ENCODE measurements at places on chromosomes 16 and 17. TPM values are rescaled to one million over a fixed set of nuclear protein-coding genes. Genes with fewer than 3 reads are reported as not detected.

DNA sequence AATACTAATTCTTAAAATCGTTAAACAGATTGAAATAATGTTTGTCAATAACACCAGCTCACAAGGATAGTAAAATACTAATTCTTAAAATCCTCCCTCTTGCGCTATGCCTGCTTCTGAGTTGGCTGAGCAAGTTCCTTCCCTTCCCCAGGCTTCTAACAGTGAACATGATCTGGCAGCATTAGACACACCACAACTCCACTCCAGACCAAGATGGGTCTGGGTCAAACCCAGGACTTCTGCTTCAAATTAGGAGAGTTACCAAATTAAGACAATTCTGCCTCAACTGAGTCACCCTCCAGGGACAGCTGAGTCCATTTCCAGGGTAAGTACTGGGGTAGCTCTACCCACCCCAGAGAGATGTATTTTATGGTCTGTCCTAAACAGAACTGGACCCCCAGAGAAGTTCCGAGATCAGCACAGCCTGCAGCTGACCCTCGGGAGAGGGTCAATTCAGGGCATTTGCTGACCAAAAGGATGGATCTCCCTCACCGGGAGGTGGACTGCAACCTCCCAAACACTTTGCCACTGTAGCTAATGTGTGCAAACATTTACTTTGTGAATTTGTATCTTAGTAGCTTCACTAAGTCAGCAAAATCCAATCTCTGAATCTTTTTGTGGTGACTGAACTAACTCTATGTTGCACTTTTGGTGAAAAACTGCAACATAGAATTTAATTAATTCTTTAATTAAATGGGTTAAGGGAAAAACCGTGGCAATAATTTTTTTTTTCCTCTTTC, 48.8 kb downstream of the ADCY9 start:
- peaks cover 16% of the 10 kb centered on the region for H3K36me3 ChIP-seq
- no peak overlapping the region for H3K4me3 ChIP-seq
- no peak for DNase-seq
- H3K27ac ChIP-seq: no peak overlapping the region
- no peaks in the 10 kb centered on the region for H3K27me3 ChIP-seq
- peaks cover 9% of the 10 kb centered on the region for H3K4me1 ChIP-seq

DNA sequence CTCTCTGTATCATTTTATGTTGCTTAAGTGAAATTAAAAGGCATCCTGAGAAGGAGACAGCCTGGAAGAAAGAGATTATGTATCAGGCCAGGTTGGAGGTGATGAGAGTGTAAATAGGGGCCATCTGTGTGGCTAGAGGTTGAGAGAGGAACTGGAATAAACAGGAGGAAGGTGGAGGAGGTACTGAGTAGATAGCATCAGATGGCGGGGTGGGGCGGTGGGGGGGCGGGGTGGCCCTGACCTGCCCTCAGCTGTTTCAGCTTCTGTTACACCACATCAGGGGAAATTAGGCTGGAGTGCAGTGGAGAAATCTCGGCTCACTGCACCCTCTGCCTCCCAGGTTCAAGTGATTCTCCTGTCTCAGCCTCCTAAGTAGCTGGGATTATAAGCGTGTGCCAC, 6.9 kb upstream of the KCNG4 start:
- peaks cover 14% of the 10 kb centered on the region for H3K27me3 ChIP-seq
- H3K4me3 ChIP-seq: no peak overlapping the region
- DNase-seq: no peak
- no peak overlapping the region for H3K27ac ChIP-seq
- H3K36me3 ChIP-seq: no peaks in the 10 kb centered on the region

DNA sequence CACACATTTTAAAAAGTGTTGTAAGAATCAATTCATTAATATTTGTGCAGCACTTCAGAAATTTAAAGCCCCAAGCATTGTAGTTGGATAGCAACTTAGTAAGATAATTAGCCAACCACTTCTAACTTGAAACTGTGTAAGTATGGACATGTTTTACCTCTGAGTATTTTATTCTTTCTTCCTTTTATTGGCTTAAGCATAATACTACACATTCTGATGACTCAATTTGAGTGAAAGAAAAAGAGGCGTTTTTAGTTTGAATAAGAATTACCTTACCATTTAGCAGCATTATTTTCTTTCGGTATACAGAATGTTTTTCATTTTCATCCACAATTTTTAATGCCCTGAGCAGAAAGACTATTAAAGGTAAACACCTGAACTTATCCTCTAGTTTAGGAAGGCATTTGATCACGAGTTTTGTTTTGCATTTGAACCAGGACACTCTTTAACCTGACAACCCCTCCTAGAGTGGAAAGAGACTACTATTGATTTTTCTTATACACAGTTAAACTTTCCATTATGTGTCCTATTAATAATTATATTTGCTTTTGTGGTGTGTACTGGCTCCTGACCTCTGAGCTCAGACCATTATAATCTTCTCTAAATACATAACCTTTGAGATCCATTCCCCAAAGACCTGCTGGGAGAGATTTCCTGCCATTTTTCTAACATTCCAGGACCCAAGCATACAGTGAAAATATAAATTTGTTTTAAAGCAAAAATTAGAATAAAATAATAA, 9.2 kb downstream of the NACA2 start:
- H3K4me1 ChIP-seq: no peaks in the 10 kb centered on the region
- H3K27me3 ChIP-seq: peaks cover 17% of the 10 kb centered on the region

DNA sequence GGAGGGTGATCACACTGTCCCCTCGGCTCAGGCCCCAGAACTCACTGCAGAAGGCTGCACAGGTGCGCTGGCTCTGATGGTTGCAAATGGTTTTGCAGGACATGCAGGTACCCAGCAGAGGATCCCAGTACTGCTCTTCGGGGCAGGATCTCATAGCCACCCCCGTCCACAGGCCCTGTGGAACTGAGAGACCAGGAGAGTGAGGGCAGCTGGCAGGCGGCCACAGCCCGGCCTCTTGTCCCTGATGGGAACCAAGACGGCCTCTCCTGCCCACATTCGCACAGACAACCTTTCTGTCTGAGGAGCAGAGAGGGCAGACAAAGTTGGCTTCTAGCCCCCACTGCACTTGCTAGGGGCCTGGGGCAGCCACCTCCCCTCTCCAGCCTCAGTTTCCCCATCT, 19.5 kb downstream of the TNFRSF13B start:
- H3K36me3 ChIP-seq: peaks cover 2% of the 10 kb centered on the region
- no peak overlapping the region for H3K27ac ChIP-seq
- peaks cover 29% of the 10 kb centered on the region for H3K27me3 ChIP-seq
- DNase-seq: no peak
- H3K4me3 ChIP-seq: no peak overlapping the region

Gene ULK2
- 6.3 TPM for total RNA-seq

DNA sequence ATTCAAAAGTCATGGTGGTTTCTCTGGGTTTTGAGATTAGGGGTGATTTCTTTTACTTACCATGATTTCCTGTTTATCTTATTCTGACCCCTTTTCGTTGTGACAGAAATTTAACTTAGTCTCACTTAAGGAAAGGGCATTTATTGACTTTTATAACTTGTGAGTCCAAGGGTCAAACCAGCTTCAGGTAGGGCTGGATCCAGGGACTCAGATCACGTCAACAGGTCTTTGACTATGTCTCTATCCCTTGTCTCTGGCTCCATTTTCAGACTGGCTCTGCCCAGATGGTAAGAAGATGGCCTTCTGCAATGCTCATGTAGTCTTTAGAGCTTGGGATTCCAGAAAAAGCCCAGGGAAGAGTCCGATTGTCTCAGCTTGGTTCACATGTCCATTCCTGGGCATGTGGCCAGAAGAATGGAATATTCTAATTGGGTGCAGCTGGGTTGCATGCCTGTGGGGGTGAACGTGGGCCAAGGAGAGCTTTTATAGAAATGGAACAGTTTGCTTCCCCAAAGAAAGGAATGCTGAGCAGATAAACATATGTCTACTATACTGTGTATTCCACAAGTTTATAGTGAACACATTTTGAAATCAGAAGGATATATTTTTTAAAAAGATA, 13.4 kb downstream of the USP43 start:
- DNase-seq: no peak
- H3K27me3 ChIP-seq: peaks cover 9% of the 10 kb centered on the region
- H3K36me3 ChIP-seq: no peaks in the 10 kb centered on the region

DNA sequence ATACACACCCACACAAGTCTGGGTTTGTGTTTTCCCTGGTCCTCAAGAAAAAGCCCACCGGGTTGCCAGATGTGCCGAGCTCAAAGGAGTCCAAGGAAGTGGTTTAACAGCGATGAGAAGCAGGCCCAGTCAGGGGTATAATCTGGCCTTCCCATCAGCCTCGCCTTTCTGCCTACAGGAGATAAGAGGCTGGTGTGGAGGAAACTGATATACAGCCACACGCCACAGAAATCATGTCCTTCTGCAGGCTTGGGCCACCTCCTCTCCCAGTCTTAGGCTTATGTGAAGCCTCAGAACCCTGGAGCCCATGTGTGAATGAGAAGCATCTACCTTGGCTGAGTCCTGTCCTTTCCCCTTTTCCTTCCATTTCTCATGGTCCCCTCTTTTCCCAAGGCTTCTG, 43.6 kb upstream of the MMP2 start:
- H3K27me3 ChIP-seq: peaks cover 10% of the 10 kb centered on the region
- H3K4me1 ChIP-seq: no peaks in the 10 kb centered on the region
- no peak overlapping the region for H3K4me3 ChIP-seq
- no peak for DNase-seq
- no peaks in the 10 kb centered on the region for H3K36me3 ChIP-seq
- H3K27ac ChIP-seq: no peak overlapping the region

Gene SMCR8
- total RNA-seq: 12.9 TPM

- H3K4me1 ChIP-seq: no peaks in the 10 kb centered on the region
- H3K27me3 ChIP-seq: peaks cover 7% of the 10 kb centered on the region
- no peak overlapping the region for H3K4me3 ChIP-seq
- DNase-seq: no peak
Measured at GRCh38 chr16:26697807-26698206, 368.9 kb upstream of the C16orf82 start.

DNA sequence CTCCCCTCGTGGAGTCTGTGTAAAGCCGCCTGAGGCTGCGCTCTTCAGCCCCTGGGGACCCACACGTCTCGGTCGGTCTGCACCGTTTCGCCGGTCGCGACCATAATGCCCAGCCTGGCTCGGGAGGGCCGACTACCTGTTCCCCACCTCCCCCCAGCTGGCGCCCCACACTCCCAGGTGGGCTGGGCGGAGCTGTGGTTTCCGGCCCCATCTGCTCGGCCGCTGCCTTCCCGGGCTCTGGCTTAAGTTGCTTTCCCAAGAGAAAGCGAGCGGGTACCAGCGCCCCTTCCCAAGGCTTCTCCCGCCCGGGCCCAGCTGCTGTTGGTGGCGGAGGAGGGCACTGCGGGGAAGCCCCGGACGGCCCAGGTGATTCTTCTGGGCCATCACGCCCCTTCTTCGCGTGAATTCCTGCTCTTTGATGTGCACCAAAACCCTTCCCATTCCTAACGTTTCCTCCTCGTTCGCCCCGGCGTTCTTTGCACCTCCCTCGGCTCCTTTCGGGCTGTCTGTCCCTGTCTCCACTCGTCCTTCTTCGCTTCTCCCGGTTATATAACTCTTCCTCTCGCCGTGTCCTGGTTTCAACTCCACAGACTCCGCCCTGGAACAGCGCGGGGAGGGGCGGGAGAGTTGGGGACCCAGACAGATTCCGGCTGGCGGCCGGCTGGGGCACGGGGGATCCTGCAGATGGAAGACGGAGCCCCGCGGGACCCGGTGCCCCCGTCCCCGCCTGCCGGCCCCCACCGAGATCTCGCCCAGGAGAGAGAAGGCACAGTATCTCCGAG, 2.0 kb downstream of the KDM6B start:
- peak overlapping the region; percentile 86 for H3K27ac ChIP-seq
- peaks cover 49% of the 10 kb centered on the region for H3K4me1 ChIP-seq
- no peaks in the 10 kb centered on the region for H3K27me3 ChIP-seq
- peak; percentile 70 for DNase-seq

Gene TEX14
- 0.23 TPM for total RNA-seq

Gene ABCA9
- total RNA-seq: not detected

DNA sequence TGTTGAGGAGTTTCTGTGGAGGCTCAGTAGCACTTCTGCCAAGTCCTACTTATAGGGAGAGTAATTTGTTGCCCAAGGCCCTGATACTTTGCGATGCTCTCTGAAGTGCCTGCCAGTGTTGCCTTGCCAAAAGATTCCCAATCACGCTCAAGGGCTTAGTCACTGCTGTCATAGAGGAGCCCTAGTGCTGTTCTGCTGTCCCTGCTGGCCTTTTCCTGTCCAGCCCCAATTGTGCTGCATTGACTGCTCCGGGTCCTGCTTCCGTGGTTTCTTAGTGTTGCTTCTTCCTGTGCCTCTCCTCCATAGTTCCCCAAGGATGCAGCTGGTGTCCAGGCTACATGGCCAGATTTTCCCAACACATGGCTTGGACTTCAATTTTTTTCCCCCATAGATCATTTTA, 13.9 kb downstream of the NUP93 start:
- peaks cover 36% of the 10 kb centered on the region for H3K4me1 ChIP-seq
- no peaks in the 10 kb centered on the region for H3K27me3 ChIP-seq
- H3K36me3 ChIP-seq: peaks cover 7% of the 10 kb centered on the region
- H3K27ac ChIP-seq: no peak overlapping the region

Gene PMP22
- total RNA-seq: not detected

- H3K27me3 ChIP-seq: no peaks in the 10 kb centered on the region
- peak overlapping the region; percentile 23 for H3K4me3 ChIP-seq
- H3K36me3 ChIP-seq: peaks cover 63% of the 10 kb centered on the region
- DNase-seq: no peak
Measured at GRCh38 chr17:28946239-28946638, 5.1 kb downstream of the PHF12 start.

Gene UMOD
- total RNA-seq: not detected

- no peak overlapping the region for H3K27ac ChIP-seq
- no peaks in the 10 kb centered on the region for H3K27me3 ChIP-seq
- peaks cover 5% of the 10 kb centered on the region for H3K36me3 ChIP-seq
- no peak for DNase-seq
- peaks cover 26% of the 10 kb centered on the region for H3K4me1 ChIP-seq
Measured at GRCh38 chr16:17420816-17421215, 49.9 kb downstream of the XYLT1 start.

Gene CRYBA1
- total RNA-seq: not detected

Gene BFAR
- total RNA-seq: 53.4 TPM

DNA sequence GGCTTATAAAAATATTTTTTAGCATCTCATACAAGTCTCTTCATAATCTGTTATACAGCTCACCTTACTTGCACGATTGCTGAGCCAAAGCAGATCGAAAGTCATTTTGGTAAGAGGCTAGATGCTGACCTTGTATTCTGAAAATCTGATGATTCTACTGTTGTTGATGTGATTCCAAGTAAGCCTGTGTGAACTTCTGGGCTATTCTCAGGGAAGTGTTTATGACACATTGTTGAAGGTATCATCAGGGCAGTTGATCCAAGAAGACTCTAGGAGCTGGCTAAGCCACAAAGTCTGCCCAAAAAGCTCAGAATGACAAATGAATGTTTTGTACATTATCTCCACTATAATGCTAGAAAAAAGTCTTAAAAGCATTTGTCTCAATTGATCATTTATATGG, 16.0 kb downstream of the OMG start:
- no peaks in the 10 kb centered on the region for H3K27me3 ChIP-seq
- H3K4me1 ChIP-seq: no peaks in the 10 kb centered on the region
- DNase-seq: no peak
- no peak overlapping the region for H3K4me3 ChIP-seq
- H3K36me3 ChIP-seq: peaks cover 2% of the 10 kb centered on the region
- H3K27ac ChIP-seq: no peak overlapping the region

GRCh38 chr17:77291591-77292386, 151.0 kb downstream of the SEC14L1 start:
- no peaks in the 10 kb centered on the region for H3K27me3 ChIP-seq
- H3K4me3 ChIP-seq: no peak overlapping the region
- no peaks in the 10 kb centered on the region for H3K4me1 ChIP-seq
- H3K27ac ChIP-seq: no peak overlapping the region
- no peaks in the 10 kb centered on the region for H3K36me3 ChIP-seq

Data from activated CD8-positive, alpha-beta T cell treated with anti-CD3 and anti-CD28 coated beads for 36 hours (primary cell).